Liver (tissue), 10 donors: ENCODE measurements at places on chromosomes 13 and 19. TPM values are rescaled to one million over a fixed set of nuclear protein-coding genes. Genes with fewer than 3 reads are reported as not detected.

- no peak for DNase-seq
Measured at GRCh38 chr19:5115351-5115750, 146.4 kb downstream of the KDM4B start.

DNA sequence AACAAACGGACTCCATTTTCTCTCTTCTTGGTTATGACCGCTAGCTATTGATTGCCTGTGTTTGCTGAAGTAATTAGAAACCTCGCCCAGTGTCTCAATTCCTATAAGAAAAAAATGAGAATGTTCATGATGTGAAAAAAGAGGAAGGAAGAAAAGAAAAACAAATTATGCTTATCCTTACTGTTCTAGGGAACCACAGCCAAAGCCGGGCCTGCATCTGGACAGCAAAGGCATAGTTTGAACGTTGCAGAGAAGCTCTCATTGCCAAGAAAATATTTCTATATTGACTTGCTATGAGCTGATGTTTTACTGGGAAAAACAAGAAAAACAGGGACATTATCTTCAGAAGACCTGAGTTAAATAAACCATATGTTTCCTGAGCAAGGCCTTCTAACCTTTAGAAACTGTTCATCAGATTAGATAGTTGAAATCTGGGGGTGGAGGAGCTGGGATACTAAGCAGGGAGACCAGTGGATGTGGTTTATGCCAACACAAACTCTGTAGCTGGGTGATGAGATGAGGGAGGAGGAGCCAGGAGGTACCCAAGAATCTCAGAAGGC, 55.0 kb downstream of the EFNB2 start:
- no peak for DNase-seq

DNA sequence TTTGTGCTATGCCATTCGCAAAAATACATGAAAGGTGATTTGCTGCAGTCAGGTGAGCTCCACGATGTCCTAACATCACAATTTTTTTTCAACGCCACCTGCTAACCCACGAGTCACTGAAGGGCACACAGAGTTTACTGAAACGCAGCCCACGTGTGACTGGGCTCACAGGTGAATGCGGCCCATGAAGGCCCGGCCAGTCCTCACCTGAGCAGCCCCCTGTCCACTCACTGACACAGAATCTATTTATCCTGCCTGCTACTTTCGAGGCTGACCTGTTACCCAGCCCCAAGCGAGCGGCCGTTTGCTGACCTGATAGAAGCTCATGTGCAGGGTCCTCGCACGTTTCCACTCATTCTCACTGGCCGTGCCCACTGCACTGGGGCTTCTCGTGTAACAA, 121.9 kb upstream of the SOX1 start:
- no peak for DNase-seq

Gene ACP5
- 30.5 TPM for total RNA-seq

Gene IGFL2
- total RNA-seq = 0.08 TPM
